ENCODE measurements at places on chromosomes 13 and 19.

DNA sequence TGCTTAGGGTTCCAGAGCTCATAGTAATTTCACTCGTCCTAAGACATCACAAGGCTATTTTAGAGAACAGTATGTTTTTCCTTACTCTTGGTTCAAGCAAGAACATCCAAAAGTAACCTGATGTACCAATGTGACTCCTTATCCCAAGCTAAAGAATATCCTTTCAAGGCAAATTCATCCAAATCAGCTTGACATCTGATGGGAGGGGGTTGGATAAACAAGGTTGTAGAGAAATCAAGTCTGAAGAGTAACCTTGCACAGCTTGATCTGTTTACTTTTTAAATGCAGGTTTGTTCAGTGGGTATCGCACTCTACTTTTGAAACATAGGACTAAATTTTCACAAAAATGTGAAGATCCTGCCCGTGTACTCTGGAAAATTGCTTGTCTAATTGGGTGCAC lies 201.2 kb downstream of the GGACT start:
- DNase-seq: no peak

DNA sequence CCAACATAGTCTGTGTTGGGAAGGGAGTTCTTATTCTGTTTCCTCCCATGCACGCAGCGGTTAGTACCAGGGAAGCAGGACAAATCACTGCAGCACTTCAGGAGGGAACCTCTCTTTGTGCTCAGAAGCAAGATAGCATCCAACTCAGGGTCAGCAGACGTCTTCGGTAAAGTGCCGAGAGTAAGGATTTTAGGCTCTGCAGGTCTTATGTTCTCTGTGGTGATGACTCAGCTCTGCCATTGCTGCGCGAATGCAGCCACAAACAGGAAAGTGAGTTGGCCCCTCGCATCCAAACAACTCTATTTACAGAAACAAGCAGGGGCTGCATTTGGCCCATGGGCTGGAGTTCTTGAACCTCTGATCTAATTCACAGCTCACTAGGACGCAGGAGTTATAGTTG lies 122.1 kb upstream of the SPATA13 start:
- DNase-seq: no peak

DNA sequence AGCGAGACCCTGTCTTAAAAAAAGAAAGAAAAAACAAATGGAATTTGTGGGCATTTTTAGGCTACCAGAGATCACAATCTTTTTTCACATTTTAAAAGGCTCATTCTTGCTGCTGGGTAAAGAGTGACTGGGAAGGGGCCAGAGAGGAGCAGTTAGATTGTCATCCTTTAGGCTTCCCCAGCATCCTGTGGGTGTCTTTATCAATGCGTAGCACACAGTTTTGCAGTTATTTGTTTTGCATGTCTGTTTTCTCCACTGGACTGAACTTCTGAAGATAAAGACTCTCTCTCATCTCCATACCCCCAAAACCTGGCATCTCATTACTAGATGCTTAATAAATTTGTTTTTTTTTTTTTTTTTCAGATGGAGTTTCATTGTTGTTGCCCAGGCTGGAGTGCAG lies 2.1 kb upstream of the UTP14C start:
- no peak for DNase-seq

GRCh38 chr19:32581705-32582179 lies 752 bp downstream of the PDCD5 start:
- DNase-seq: no peak

DNA sequence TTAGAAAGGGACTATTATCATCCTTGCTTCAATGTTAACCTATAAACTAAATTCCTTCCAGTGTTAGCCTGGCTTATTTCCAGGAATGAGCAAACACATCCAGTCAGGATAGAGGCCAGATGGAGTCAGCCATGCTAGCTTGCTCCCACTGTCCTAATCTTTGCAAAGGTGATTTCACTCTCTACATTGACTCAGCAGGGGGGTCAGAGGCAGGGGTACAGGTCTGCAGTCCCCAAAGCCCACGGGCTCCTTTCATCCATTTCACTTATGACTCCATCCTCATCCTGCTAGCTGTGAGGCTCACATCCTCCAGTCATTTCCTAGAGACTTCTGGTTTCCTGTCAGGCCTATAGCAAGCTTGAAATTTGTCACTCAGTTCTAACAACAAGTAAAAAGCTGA lies 63.4 kb upstream of the CEACAM8 start:
- DNase-seq: no peak

GRCh38 chr13:111204438-111205177 lies 89.5 kb downstream of the ARHGEF7 start:
- DNase-seq: no peak

GRCh38 chr13:71866335-71867130 lies 471 bp downstream of the DACH1 start:
- DNase-seq: no peak

DNA sequence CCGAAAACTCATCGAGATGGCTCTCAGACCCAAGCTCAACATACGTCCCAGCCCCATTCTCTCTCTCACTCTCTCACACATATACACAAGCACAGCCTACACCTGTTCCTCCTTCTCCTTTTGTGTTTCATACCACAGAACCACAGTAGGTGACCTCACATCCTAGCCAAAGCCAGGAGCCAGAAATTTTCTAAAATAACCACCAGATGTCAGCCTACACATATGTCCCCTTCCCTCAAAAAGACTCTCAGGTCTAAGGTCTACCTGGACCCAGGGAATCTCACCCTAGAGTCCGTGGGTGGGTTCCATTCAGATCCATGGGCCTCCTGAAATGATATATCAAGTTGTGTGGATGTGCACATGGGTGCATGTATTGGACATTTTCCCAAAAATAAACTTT lies 104.2 kb upstream of the IPO5 start:
- no peak for DNase-seq

GRCh38 chr19:55152017-55152416 lies 3.0 kb upstream of the TNNT1 start:
- no peak for DNase-seq

DNA sequence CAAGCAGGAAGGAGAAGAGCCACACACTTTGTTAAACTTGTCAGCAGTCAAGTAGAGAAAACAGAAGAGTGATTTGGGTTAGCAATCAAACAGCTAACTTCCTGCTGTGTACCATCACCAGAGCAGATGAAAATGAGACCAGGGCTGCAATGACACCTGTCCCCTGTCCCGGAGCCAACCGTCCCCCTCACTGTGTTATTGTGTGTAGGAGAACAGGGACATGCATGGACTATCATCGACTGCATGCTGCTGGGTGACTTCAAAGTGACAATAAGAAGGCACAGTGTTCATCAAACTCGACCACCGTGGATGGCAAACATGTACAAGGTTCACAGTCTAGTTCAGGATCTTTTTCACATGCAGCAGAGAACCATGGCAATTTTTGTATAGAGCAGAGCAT lies 94.0 kb upstream of the SLC15A1 start:
- DNase-seq: no peak

DNA sequence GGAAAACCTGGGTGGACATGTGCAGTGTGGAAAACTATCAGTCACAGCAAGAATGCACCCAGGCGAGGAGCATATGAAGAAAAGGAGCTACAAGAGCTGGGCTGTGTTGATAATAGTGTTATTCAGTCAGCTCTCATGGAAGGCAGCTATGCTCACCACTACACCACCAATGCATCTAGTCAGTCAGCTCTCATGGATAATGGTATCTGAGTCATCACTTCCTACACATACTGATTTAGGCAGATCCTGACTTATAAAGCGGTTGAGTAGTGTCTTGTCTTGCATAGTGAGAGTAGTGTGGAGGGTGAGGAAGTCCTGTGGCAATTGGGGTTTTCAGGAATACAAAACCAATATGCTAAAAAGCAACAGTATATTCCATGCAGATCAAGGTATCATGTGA lies 9.1 kb upstream of the ZNF160 start:
- no peak for DNase-seq

DNA sequence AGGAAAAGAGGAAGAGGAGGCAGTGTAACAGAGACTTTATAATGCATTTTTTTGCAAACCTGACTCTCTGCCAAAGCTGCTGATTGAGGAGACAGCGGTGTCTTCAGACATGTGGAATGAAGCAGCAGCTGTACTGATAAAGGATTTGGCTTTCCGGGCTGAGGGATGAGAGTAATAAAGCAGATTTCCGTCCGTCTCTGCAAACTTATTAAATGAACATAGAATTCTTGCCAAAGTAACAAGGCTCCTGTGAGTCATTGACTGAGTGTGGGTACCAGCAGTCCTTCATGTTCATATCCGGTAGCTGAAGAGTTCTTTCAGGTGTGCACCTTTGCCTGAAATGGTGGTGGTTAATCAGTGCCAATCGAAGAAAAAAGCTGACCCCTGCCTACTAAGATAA lies 112.6 kb downstream of the LIG4 start:
- no peak for DNase-seq

- DNase-seq: no peak
Observed at GRCh38 chr19:11539495-11540365, 1.1 kb downstream of the CNN1 start.

DNA sequence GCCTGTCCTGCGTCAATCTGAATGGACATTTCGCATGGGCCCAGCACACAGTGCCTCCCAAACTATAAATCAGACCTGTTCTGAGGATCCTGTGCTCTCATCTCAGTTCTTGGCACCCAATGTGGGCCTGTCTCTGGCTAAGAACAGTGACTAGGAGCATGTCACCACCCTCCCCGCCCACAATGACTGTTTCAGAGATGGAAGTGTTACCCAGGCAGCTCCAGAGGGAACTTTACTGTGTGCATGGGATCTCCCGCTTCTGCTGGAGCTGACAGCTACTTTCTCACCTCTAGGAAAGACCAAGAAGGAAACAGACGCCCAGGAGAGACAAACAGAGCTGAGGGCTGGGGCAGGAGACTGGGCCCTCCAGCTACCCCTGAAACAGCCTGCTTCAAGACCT lies 45.0 kb downstream of the KCTD15 start:
- no peak for DNase-seq

DNA sequence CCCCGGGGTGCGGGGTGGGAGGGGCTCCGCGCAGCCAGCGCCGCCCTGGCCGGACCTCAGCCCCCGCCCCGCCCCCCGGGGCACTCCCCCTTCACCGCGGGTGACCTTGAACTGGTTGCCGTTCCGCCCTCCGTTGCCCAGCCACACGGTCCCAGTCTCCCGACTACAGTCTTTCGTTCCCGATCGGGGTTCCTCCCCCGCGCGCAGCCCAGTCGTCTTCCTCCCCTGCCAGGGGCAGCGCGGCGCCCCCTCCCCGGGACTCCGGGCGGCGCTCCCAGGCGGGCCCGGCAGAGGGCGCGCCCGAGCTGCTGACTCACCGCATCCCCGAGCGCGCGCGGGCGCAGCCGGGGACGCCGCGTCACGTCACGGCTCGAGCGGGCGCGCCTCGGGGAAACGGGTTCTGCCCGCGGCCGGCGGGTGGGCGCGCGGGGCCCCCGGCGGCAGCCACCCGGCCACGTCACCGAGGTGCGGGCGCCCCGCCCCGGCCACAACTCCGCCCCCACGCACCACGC lies 459 bp downstream of the MIDN start:
- peak; percentile 74 for DNase-seq

DNA sequence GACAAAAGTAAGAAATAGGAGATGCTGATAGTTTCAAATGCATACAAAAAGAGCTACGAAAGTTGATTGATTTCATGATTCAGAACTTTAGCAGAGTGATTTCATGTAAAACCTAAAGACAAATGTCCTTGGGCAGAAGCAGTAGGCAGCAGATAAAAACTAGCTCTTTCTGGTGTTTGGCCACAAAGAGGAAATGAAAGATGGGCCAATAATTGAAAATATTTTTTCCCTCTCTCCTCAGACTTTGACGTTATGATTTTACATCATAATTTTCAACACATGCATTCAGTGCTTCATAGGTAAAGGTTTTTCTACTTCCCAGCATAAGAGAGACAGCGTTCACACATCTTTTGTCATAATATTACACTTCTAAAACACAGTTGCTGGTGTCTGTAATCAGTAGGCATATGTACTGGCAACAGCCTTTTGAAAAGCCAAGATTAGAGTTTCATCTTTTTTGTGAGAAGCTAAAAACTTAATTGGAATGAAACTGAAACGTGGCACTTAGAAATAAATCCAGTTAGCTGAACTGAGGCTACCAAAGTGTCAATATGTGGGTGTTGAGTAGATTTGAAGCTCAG lies 9.3 kb downstream of the SCEL start:
- no peak for DNase-seq

DNA sequence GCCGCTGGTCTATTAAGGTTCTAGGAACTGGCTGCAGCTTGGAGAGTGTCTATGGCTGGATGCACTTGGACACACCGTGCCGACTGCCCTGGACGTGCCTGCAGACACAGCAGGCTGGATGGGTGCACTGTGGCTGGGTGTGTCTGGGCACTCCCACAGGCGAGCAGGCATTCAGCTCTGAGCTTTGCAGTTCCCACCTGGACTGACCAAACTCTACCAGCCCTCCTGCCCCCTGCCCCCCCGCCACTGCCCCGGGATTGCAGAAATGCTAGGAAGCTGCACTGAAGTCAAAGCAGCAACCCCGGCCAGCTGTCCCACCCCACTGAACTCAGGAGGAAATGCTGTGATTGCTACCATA lies 7.0 kb upstream of the LRP3 start:
- no peak for DNase-seq

DNA sequence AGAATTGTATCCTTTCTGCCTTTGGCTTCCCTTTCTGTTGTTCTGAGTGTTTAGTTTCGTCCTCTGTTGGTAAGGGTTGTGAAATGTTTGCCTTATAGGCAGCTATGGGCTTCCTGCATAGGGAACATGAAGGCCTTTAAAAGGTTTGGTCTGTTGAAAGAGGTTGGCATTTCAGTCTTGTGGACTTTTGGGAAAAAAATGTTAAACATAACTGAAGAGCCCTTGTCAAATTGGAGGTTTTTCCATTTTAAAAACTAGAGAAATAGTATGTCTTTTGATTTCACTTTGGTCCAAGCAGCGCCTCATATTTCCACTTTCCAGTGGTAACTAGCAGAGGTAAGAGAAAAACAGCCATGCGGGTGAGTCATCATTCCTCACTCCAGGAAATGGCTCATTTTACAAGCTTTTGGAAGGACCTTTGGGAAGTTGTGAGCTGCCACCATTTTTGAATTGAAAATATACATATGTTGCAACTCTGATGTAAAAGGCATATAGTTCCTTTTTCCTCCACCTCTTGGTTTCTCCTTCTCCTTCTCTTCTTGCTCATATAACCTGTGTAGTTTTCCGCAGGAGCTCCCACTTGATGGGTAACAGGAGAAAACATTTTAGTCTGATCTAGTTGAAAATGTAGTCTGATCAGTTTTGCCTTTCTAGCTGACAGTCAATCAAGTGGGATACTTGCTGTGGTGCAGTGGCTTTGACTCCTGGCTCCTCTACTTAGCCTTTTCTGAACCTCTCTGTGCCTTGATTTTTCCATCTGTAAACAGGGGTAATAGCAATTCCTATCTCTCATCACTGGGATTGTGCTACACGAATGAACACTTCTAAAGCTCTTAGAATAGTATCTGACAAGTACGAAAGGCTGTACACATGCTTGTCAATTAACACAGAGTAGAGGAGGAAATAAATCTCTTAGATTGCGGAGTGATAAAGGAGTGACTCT lies 23.0 kb downstream of the GPC6 start:
- DNase-seq: no peak

DNA sequence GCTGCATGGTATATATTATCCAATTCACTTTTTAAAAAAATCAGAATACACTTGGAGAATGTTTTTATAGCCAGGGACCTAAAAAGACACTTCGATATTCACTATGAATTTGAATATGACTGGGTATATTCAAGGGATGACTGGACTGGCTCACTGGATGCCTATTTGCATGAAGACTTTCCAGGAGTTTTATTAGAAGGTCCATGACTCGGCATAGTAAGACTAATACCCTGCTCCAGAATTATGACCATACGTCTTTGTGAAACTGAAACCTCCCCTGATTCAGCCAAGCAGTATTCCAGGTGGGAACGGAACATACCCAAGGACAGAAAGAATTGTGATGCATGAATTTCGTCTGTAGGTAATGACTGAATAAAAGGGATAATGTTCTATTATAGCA lies 3.9 kb upstream of the FAM216B start:
- DNase-seq: no peak

Data from activated gamma-delta T cell treated with anti-CD3 and anti-CD28 coated beads, Interleukin-2, amount 50 U/mL, for 16 hours (primary cell).